CD4-positive, CD25-positive, alpha-beta regulatory T cell (primary cell): ENCODE measurements at places on chromosomes 4 and X.

GRCh38 chr4:3391422-3391821, 50.3 kb upstream of the HGFAC start:
- no peak for DNase-seq

GRCh38 chrX:6734844-6735634, 200.1 kb upstream of the VCX3A start:
- no peak for DNase-seq

DNA sequence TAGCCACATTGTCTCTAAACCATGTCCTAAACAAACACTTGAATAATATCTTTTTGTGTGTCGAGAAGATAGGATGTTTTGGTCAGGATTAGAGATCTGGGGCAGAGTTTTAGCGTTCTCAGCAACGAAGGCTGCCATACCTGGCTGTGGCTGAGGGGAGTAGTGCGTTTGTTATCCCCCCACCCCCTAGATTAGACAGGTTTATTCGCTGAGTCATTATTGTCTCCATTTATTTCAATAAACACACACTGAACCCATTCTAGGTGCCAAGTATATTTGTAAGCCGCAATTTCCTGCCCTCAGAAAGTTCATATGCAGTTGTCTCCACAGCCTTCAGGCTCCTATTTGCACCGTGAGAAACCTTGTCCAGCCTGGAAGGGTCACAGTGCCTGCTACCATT, 1684.8 kb upstream of the TENM3 start:
- DNase-seq: no peak

- DNase-seq: no peak
Observed at GRCh38 chr4:167595898-167596297, 361.6 kb upstream of the SPOCK3 start.

DNA sequence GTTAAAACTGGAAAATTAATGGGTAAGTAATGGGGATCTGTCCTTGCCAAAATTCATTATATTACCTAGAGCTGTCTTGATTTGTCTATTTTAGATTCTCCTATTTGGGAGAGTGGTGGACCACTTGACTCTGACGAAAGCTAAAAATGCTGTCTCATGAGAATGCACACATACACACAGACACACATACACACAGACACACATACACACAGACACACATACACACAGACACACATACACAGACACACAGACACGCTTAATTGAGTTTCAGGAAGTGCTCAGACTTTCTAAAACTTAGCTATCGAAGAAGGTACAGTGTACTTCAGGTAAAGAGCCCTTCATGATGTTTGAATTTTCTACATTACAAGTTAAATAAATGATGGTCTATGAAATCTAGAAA, 279.5 kb downstream of the ANKRD50 start:
- no peak for DNase-seq

DNA sequence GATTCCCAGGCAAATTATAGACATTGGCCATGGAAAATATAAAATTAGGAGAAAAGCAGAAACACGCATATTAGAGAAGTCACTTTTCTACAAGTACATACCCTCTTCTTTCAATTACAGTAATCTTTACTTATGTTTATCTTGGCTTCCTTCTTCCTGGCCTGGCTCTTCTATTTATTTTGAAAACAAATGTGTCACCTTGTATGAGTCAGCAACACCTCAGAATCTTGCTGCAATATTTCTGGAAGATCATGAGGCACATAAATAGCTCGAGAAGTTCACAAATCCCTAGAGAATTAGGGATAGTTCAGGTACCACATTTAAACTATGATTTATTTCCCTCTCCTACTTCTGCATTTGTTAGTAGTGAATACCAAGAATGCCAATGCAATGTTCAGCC, 124.6 kb downstream of the ANOS1 start:
- no peak for DNase-seq

DNA sequence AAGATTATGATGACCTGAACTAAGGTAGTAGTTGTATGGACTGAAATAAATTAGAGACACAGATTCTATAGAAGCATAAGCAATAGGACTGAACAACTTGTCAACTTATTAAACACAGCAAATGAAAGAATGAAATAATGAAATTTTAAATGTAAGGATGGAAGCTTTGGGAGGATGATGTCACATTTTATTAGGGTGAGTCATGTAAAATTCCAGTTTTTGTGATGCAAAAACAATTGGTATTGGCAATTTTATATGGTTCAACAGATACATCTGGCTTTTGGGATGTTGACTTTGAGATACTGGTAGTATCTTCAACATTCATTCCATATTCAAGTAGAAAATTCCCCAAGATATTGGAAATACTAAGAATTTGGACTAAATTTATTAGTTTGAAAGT, 72.7 kb upstream of the IL15 start:
- no peak for DNase-seq

DNA sequence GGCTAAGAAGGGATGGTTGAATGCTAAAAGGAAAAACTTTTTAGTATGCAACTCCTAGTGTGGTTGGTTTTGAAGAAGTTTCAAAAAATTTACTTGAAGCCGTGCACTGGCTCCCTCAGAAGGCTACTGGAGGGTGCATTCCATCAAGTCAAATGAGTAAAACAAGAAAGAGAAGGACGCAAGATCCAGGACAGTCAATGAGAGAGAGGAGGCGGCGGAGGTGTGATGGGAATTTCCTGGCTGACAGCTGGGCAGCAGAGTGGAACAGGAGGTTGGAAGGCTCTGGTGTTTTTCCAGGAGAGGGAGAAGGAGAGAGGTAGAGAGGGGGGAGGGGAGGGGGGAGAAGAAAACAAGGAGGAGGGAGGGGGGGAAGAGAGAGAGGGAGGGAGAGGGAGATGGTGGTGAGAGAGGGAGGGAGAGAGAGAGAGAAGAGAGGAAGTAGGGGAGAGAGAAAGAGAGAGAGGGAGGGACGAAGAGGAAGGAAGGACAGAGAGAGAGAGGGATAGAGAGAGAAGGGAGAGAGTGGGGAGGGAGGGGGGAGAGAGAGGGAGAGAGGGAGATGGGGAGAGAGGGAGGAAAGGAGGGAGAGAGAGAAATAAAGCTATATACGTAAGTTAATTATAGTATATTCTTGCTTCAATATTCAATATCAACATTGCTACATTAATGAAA, 126.4 kb downstream of the SH3KBP1 start:
- DNase-seq: no peak

GRCh38 chr4:144967161-144967560, 130.8 kb downstream of the ANAPC10 start:
- DNase-seq: no peak

GRCh38 chrX:9835585-9836210, 49.5 kb downstream of the SHROOM2 start:
- DNase-seq: no peak

GRCh38 chr4:75107755-75108612, 175.1 kb downstream of the PARM1 start:
- no peak for DNase-seq

GRCh38 chr4:104915864-104916263, 230.8 kb upstream of the TET2 start:
- DNase-seq: no peak

GRCh38 chr4:153798420-153798819, 9.5 kb upstream of the SFRP2 start:
- DNase-seq: no peak

GRCh38 chr4:184485279-184485678, 10.9 kb upstream of the IRF2 start:
- no peak for DNase-seq

- no peak for DNase-seq
Observed at GRCh38 chr4:655464-656151, 18.5 kb downstream of the ATP5ME start.

- DNase-seq: no peak
Observed at GRCh38 chr4:19133315-19133714, 1111.8 kb upstream of the LCORL start.

DNA sequence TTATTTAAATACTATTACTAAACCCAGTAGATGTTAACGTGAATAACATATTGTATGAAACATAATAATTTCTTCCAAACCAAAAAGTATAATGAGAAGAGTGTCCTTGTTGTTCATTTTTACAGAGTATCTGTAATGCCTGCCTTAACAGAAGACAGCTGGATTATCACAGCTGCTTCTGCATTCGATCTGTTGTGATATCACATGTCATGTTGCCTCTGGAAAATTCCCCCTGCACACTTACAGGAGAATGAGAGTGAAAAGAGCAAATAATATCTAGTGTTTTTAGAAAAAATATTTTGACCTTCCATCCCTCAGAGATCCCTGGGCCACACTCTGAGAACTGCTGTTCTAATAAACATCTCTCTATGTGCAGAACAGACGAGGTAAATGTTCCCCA, 240.1 kb upstream of the NOCT start:
- no peak for DNase-seq

DNA sequence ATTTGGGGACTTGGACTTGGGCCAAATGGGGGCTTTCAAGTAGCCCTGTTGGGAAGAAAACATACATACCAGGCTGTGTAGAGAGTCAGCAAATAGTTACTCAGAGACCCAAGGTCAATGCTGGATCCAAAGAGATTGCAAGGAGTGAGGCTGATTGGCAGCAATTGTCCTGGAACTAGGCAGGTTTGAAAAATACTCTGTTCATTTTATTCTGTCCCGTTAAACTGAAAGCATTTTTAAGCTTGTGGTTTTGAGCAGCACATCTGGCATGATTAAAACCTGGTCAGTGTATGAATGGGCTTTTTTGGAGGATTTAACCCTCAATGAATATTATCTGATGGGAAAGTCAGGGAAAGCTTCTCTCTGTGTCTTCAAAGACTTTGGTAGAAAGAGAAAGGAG, 294.3 kb upstream of the BOD1L1 start:
- DNase-seq: no peak

GRCh38 chr4:126679303-126679702, 953.5 kb upstream of the INTU start:
- DNase-seq: no peak

- no peak for DNase-seq
Observed at GRCh38 chr4:110087070-110087708, 111.2 kb downstream of the ELOVL6 start.

- DNase-seq: no peak
Observed at GRCh38 chrX:140141444-140142029, 176.2 kb upstream of the CXorf66 start.

DNA sequence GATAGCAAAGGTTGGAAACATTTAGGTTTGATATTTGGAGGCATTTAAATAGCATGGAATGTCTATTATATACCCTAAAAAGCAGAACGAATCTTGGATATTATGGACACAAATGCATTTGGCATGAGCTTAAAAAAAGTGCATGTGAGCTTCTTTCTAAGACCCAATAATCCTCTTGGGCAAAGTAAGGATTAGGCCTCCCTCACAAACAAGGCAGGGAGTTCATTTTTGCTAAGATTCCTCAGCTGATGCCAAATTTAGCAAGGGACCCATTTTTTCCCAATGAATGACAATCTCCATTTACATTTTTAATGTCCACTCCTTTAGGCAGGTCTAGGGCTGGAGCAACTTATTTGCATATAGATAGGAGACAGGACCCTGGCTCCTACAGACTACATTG, 199.8 kb downstream of the SOWAHB start:
- no peak for DNase-seq

DNA sequence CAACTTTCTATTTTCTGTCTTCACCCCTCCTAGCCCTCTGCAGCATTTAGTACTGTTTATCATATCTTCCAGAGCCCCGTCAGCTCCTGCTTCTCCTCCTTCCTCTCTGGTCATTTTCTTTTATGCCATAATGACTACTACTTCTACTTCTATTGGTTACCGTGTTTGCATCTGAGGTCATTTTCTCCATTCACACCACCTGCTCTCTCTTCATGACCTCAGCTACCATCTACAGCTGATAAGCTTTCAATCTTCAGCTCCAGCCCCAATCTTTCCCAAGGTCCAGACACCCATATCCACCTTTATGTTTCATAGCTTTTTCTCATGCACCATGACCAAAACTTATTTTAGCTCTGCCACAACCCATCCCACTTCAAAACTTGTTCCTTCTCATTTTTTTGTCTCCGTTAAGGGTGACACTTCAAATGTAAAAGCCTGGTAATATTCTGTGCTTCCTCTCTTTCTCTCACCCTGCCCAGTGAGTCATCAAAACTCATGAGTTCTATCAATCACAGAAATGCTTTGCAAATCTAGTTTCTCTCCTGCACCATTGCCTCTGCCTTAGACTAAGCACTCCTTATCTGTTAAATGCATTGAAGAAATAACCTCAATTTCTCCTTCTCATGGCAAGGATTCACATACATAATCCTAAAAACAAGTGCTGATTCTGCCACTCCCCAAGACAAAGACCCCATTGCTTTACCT, 71.3 kb upstream of the IQCM start:
- no peak for DNase-seq
